Mesenteric fat pad (tissue), 1 donor: ENCODE measurements at places on chromosomes 13 and 19. TPM values are rescaled to one million over a fixed set of nuclear protein-coding genes. Genes with fewer than 3 reads are reported as not detected.

GRCh38 chr13:107099661-107100060 lies 531.7 kb upstream of the ARGLU1 start:
- no peak for DNase-seq

- DNase-seq: no peak
These were observed 130.3 kb upstream of the SERP2 start for GRCh38 chr13:44243198-44243857.

DNA sequence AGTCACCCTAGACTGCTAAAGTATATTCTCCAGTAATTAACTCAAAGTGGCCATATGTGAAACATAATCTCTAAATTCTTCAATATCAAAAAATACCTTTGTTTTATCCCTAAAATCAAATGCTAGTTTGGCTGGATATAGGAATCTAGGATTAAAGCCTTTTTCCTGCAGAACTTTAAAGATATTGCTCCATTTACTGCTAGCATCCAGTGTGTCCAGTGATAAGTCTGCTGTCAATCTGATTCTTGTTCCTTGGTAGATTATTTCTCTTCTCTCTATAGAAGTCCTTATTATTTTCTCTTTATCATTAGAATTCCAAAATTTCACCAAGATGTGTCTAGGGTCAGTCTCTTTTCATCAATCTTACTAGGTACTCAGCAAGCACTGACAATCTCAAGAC lies 384.6 kb downstream of the FGF14 start:
- DNase-seq: no peak

ATP12A gene
- not detected for total RNA-seq

DNA sequence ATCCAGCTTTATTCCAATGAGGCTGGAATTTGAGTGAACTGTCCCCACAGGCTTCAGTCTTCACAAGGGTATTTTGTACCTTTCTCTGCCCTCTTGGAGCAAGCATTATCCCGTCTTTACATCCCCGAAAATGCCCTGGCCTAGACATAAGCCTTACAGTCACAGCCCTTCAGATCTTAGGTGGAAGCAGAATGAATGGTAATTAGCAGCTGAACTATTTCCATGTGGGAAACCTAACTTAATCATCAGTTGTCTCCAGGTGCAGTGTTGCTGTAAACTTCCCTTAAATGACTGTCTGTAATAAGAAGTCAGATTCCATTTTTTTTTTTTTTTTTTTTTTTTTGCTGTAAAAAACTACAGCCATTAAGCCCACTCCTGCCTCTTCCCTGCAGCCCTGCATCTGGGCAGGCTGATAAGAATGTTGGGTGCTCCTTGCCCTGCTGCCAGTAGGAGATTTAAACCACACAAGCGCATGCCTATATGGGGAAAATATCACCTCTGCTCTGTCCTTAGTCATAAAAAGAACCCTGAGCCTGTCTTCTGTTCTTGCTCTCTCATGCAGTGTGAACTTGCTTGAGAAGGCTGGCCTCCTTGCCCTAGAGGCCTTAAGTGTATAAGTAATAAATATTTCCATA lies 426.8 kb upstream of the SLITRK5 start:
- DNase-seq: no peak

- no peak for DNase-seq
These were observed 141.9 kb downstream of the SUCLA2 start for GRCh38 chr13:47859165-47859564.

GRCh38 chr13:22937241-22937640 lies 243.5 kb upstream of the SGCG start:
- DNase-seq: no peak

GRCh38 chr19:57773488-57773887 lies 4.0 kb downstream of the ZNF586 start:
- no peak for DNase-seq

DNA sequence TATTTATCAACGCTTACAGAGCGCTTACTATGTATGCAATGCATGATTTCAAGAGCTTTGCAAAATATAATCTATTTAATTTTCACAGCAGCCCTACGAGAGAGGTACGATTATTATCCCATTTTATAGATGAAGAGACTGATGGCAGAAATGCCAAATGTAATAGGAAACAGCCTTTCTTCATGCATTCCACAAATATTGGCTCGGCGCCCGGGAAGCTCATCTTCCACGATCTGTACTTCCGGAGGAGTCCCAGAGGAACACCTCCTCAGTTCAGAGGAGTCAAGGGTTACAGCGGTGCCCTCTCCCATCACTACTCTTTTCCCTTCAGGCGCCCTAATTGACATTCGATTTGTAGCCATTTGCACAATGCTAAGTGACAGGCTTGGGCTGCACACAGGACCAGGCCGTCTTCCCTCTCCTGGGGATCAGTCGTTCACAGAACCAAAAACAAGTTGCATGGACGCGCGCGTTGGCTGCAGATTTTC lies 1.1 kb upstream of the ARHGAP35 start:
- no peak for DNase-seq

DNA sequence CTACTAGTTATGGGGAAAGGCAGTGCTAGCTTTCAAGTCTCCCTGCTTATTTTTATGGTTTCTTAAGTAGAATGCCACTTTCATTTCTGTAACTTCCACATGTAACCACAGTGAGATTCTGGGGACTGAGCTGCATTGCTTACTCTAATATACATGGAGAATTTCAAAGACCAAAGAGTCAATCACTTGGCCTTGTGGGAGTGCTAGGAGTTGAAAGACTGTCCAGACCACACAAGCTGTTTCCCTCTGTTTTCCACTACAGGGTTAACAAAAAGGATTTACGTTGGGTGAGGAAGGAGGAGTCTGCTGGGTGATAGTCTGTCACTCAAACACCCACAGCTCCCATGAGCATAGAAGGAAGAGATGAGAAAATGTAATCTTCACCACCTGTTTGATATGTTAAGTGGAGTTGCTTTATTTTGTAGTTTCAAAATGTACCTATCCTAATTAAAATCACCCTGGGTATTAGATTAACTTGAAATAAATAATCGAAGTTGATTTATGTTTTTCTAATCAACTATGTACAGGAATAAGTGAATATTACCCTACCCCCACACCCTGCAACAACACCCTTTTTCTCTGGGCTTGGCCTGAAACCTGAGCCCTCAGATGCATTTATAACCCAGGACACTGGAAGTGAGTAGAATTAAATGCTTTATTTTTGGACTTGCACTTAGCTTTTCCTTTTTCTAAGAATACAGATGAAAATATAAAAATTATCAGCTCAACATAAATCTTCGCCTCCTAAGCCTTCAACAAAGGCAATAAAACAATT lies 225.8 kb upstream of the SLC10A2 start:
- DNase-seq: no peak

SLC8A2 gene
- not detected for total RNA-seq

GRCh38 chr13:32528358-32528757 lies 10.2 kb downstream of the N4BP2L2 start:
- DNase-seq: no peak
